ENCODE measurements at places on chromosomes 13 and 19. TPM values are rescaled to one million over a fixed set of nuclear protein-coding genes. Genes with fewer than 3 reads are reported as not detected.

The FCER2 gene
- total RNA-seq = not detected

The FOSB gene
- total RNA-seq = 287 TPM

The CAPN12 gene
- 6.1 TPM for total RNA-seq

The TBCB gene
- total RNA-seq = 115 TPM

The ATP8B3 gene
- total RNA-seq = 2.3 TPM

The LILRB4 gene
- total RNA-seq = not detected

The OR7C2 gene
- not detected for total RNA-seq

The ELSPBP1 gene
- total RNA-seq = not detected

The TTC9B gene
- total RNA-seq = not detected

The C19orf73 gene
- 0.94 TPM for total RNA-seq

The PLVAP gene
- 0.94 TPM for total RNA-seq

The TMEM86B gene
- total RNA-seq = 6.7 TPM

The PLK5 gene
- total RNA-seq = 0.38 TPM

The ZNF546 gene
- total RNA-seq = 8.7 TPM

The OSCAR gene
- not detected for total RNA-seq

The RNF126 gene
- total RNA-seq = 41.6 TPM

The ZNF83 gene
- 145 TPM for total RNA-seq

The RNF113B gene
- not detected for total RNA-seq

The PDX1 gene
- not detected for total RNA-seq

The CHST8 gene
- total RNA-seq = 26.0 TPM

The DHDH gene
- total RNA-seq = 3.2 TPM

The FCAR gene
- not detected for total RNA-seq

The CBY2 gene
- total RNA-seq = not detected

The CEACAM4 gene
- total RNA-seq = not detected

The SOHLH2 gene
- total RNA-seq = 0.58 TPM

The SIGLEC12 gene
- not detected for total RNA-seq

The RDH8 gene
- not detected for total RNA-seq

The GDF15 gene
- 3.2 TPM for total RNA-seq

The NR1H2 gene
- 35.4 TPM for total RNA-seq

The IGFL1 gene
- total RNA-seq = not detected

The IGSF23 gene
- total RNA-seq = not detected
